ENCODE measurements at places on chromosomes 12 and 14. TPM values are rescaled to one million over a fixed set of nuclear protein-coding genes. Genes with fewer than 3 reads are reported as not detected.

GRCh38 chr12:26941215-26941594, 2.9 kb downstream of the FGFR1OP2 start:
- no peak for DNase-seq

DNA sequence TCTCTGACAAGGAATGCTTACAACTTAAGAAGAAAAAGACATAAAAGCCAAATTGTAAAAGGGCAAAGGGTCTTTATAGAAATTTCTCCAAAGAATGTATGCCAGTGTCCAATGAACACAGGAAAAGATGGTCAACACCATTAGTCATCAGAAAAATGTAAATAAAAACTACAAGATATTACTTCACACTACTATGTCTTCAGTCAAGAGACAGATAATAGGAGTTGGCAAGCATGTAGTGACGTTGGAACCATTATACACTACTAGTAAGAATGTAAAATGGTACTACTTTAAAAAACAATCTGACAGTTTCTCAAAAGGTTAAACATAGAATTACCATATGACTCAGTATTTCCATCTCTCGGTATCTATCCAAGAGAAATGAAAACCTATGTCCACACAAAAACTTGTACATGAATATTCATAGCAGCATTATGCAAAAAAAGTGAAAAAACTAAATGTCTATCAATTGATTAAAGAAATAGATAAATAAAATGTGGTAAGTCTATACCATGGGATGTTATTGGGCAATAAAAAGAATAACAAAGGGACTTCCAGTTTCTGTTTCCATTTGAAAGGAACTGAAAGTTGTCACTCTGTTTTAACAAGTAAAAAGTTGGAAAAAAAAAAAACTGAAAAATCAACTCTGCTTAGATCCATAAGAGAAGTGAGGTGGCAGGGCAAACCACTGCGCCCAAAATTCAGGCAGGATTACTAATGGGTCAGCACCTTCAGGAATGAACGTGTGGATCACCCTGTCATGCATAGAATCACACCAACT, 69.8 kb downstream of the ALG10B start:
- DNase-seq: no peak

- DNase-seq: no peak
These were observed 184.7 kb downstream of the SRGAP1 start for GRCh38 chr12:64029013-64029857.

- no peak for DNase-seq
These were observed 366.6 kb downstream of the NELL2 start for GRCh38 chr12:44509471-44509870.

GRCh38 chr12:29234965-29235626, 86.0 kb downstream of the FAR2 start:
- no peak for DNase-seq

DNA sequence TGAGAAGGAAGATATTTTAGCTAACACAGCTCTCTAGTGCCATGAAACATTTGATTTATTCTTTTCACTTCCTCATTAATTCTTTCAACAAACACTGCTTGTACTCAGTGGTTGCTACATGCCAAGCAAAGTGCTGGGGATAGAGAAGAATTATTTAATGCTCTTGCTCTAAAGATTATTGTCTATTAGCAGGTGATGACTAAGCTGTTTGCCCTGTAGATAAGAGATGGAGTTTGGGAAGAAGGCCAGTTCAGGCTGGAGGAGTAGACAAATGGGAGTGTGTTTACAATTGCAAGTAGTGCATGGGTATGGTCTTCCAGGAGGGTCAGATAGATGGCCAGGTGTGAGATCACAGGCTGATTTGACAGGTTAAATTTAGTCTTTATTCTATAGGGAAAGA, 99.8 kb upstream of the SEL1L start:
- no peak for DNase-seq

- DNase-seq: no peak
These were observed 35.2 kb downstream of the SLC8B1 start for GRCh38 chr12:113299619-113300237.

The GARIN6 gene
- not detected for total RNA-seq

The IL23A gene
- total RNA-seq: 40.0 TPM
